Left renal pelvis (tissue), 4 donors: ENCODE measurements at places on chromosomes 7 and 10. TPM values are rescaled to one million over a fixed set of nuclear protein-coding genes. Genes with fewer than 3 reads are reported as not detected.

The TNPO3 gene
- 44.4 TPM for polyA plus RNA-seq

The SEMA3A gene
- 22.4 TPM for polyA plus RNA-seq

The HMX2 gene
- polyA plus RNA-seq: not detected

The JAKMIP3 gene
- polyA plus RNA-seq: 0.24 TPM

The VWC2 gene
- 1.1 TPM for polyA plus RNA-seq

The FAM171A1 gene
- 82.3 TPM for polyA plus RNA-seq

The YWHAG gene
- 99.6 TPM for polyA plus RNA-seq

The SPDYE11 gene
- polyA plus RNA-seq: 0.32 TPM

The CNOT4 gene
- 32.6 TPM for polyA plus RNA-seq

DNA sequence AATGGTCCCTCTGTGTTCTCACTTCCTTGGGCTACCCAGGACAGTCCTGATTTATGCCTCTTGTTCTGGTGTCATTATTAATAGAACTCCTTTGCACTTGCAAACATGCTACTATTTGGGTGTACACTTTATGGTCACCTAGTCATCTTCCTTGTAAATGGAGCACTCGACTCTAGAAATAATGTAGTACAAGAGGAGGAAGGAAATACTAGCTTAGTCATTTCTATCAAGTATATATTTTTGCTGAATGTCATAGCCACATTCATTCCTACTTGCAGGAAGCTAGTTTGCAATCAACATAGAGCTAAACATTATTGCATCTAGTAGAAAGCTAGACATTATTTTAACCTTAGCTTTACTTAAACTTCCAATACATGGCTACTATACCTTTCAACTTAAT is 335.3 kb downstream of the MAGI2 start:
- DNase-seq: no peak

GRCh38 chr10:133281084-133281483 is 4.4 kb upstream of the ADAM8 start:
- DNase-seq: no peak

DNA sequence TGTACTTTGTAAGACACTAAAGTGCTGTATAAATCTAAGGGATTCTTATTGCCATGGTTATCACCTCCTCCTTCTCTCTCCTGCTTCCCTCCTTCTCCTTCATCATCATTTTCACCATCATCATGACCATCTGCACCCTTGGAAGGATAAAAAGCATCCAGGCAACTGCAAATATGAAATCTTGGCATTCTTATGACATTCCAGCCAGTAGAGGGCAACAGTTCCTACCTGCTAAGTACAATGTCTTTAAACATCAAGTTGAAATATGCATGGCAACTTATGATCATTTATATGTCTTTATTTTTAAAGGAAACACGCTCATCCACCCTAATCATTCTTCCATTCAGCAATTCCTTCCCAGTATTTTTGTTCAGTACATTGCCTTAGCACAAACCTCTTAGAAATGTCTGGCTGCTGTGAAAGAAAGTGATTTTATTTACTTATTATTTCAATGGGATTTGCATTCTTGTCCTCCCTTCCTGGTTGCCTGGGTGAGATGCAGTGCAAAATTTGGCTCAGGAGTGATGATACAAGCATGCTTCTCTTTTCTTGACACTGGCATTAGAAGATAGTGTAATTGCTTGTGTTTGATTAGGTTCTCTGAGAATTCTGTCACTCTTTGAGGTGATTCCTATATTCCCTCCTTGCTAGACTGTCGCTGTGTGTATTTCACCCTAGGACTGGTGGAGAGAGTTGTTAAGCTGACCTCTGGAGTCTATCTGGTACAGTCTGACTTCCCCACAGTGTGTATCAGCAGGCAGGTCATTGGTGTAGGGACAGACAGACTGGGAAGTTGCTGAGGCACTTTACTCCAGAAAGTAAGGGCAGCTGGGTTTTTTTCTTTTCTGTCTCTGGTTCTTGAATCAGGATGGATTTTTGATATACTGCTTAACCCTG is 188.5 kb upstream of the BMPER start:
- no peak for DNase-seq

DNA sequence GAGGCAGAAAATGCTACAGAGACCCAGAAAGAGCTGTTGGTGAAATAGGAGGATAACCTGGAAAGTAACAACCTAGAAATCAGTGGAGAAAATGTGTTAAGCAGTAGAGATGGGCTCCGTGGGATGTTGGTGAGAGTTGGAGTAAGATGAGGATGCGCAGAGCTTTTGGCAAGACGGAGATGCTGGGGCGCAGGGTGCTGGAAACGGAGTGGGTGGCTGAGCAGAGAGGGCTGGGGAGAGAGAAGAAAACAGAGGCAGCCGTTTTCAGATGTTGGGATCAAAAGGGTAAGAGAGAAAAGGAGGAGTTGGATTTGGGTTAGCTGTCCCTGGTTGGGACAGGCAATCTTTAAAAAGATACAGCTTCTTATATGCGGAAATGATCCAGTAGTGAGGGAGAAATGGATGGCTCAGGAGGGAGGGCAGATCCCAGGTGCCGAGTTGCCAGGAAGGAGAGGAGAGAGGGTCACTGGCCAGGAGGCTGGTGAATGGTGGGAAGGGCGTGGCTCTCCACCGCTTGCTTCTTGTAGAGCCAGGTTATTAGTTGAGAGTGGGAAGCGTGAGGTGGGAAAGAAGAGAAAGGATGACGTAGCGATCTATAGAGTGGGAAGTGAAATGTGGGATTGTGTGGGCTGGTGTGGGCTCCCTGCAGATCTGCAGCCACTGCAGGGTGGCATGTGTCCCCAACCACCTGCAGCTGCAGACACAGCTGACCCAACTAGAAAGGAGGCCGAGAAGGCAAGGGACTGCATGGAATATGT is 182.2 kb upstream of the SVIL start:
- DNase-seq: no peak

DNA sequence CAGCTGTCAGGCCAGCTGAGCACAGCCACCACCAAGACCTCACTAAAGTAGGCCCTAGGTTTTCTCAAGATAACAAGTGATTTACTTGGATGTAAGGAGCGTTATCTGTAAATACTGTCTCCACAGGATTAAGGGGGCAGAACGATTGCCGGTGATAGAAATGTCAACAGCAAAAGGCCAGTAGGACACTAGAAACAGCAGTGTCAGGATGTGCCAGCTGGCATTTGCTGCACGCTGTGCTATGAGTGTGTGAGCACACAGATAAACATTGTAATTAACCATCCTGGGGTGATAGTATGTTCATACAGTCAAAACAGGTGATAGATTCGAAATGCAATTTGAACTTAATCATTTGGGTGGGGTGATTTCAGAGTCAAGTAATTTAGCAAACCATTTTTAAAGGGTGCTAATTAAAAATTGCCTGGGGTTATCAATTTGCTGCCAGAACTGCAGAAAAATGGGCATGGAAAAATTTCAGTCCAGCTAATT is 36.3 kb upstream of the NOBOX start:
- no peak for DNase-seq

GRCh38 chr10:49056356-49056755 is 59.0 kb downstream of the VSTM4 start:
- no peak for DNase-seq

DNA sequence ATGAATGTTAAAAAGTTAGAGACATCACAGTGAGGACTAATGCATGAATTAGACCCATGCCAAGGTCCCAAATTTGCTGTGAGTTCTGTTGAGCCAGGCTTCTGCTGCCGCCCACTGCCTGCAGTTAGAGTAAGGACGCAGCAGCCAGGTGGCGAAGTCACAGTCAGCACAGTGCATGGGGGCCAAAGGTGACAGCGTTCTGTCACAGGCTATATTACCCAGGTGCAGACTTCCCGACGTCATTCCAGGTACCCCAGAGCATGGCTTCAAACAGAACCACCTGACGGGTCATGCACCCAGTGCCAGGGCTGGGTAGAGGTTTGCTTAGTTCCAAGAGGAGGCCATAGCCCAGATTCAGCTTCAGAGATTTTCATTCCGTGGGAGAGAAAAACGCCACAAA is 33.9 kb upstream of the HMX3 start:
- no peak for DNase-seq

GRCh38 chr10:77580482-77580881 is 57.1 kb downstream of the KCNMA1 start:
- no peak for DNase-seq

DNA sequence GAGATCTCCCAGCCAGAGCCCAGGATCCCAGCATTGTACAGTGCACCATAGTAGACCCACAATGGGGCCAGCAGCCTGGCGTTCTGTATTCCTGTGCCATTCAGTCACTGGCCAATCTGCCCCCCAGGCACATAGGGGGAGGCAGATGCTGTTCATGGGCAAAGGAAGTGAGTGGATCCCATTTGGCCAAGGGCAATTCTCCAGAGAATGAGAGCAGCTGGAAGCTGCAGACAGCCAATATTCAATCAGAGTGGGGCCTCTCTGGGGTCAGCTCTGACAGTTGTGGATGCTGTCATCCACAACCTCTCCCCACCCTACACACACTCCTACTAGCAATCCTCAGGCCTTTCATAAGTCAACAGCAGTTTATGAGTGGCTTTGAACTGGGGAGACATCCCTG is 17.5 kb downstream of the STEAP1B start:
- no peak for DNase-seq

DNA sequence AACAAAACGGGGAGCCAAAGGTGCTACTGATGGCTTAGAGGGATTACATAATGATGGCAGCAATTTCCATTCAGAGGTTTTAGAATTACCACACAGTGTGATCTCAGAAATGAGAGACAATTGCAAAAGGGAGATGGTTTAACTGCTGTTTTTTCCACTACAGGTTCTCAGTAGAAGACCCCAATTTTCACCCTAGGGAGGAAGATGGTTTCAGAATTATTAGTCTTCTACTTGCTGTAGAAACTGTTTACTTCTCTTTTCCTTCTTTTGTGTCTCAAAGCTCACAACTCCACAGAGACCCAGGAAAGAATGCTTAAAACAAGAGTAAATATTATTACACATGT is 226.5 kb downstream of the INHBA start:
- no peak for DNase-seq

- DNase-seq: no peak
Measured at GRCh38 chr7:70267381-70268120, 669.3 kb downstream of the AUTS2 start.

DNA sequence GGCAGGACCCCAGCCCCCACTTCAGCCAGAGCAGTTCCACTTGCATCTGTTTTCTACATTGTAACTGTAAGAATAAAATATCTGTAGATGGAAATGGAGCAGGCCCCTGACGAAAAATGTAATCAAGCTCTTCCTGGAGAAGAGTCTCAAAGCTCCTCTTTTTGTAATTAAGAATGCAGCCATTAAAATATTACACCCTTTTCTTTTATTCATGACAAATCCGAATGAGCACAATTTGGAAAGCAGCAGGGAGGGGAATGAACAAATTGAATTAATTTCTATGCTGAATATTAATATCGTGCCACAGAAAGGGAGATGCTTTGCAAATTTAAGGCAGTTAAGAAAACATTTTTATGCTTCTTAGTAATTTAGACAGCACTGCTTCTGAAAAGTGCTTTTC is 24.8 kb upstream of the CAPZA2 start:
- no peak for DNase-seq

DNA sequence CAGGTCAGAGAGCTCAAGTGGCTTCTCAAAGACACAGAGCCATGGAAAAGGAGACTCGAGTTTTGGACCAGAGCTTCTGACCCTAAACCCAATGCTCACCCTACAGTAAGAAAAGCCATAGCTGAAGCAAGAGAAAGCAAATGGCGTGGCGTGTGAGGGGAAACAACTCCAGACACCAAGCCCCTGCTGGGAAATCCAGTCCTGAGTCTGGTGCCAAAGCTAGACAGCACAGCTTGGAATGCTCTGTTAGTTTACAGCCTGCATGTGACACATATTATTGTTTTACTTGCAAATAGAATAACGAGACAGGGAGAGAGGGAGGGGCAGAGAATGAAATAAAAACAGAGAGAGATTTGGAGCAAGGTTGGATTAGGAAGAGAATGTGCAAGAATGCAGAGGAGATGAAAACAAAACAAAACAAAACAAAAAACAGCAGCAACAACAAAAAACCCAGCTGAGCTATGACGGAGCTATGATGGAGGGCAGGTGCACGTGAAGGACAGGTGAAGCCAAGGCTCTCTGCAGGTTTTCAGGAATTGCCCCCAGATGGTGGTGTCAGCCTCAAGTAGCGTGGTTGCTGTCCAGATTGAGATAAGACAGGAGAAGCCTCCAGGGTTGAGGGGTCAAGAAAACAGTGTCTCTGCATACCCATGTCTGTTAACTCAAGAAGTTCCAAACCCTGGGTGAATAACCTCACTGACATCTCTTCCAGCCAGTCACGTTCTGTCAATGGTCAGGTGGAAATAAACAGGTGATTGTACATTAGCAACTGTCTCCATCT is 69.7 kb upstream of the LRRC18 start:
- DNase-seq: peak; percentile 36

DNA sequence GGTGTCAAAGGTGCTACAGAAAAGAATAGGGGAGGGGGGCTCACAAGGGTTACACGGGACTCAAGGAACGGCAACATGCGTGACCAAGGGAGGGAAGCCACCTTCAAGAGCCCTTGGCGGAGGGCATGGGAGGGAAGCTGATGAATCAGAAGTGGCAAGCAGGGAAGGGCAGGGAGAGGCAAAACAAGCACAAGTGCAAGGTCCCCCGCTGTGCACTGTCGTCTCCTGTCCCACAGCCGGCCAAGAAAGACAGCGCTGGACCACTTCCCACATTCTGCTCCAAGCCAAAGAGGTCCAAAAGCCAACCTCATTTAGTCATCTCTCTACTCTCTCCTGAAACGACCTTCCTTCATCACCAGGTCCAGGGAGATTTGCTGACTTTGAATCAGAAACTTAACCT is 102.7 kb downstream of the CALN1 start:
- DNase-seq: no peak

DNA sequence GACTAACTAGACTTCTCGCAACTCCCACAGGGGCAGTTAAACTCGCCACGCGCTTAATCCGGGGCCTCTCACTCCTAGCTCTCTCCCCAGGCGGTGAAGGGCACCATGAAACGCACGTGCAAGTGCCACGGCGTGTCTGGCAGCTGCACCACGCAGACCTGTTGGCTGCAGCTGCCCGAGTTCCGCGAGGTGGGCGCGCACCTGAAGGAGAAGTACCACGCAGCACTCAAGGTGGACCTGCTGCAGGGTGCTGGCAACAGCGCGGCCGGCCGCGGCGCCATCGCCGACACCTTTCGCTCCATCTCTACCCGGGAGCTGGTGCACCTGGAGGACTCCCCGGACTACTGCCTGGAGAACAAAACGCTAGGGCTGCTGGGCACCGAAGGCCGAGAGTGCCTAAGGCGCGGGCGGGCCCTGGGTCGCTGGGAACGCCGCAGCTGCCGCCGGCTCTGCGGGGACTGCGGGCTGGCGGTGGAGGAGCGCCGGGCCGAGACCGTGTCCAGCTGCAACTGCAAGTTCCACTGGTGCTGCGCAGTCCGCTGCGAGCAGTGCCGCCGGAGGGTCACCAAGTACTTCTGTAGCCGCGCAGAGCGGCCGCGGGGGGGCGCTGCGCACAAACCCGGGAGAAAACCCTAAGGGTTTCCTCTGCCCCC is 19.5 kb downstream of the WNT8B start:
- DNase-seq: peak; percentile 63

- no peak for DNase-seq
Measured at GRCh38 chr7:138603549-138604318, 97.4 kb downstream of the SVOPL start.

GRCh38 chr10:49739426-49739825 is 22.7 kb downstream of the OGDHL start:
- no peak for DNase-seq

- no peak for DNase-seq
Measured at GRCh38 chr7:29271319-29271658, 76.7 kb downstream of the CHN2 start.
